ENCODE measurements at places on chromosomes 5 and 9.

- DNase-seq: no peak
Observed at GRCh38 chr5:523441-524222, 617 bp downstream of the SLC9A3 start.

DNA sequence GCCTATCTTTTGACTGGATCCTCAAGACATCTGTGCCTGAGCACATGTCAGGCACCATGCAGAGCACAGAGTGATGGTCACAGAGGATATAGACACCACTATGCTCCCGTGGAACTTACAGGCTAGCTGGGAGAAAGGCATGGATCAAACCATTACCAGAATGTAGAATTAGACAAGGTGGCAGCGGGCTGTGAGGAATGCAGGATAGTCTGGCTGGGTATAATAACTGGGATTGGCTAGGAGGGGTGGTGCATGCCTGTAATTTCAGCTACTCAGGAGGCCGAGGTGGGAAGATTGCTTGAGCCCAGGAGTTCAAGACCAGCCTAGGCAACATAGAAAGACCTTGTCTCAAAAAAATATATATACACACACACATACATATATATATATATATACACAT, 50.3 kb downstream of the ASS1 start:
- no peak for DNase-seq

DNA sequence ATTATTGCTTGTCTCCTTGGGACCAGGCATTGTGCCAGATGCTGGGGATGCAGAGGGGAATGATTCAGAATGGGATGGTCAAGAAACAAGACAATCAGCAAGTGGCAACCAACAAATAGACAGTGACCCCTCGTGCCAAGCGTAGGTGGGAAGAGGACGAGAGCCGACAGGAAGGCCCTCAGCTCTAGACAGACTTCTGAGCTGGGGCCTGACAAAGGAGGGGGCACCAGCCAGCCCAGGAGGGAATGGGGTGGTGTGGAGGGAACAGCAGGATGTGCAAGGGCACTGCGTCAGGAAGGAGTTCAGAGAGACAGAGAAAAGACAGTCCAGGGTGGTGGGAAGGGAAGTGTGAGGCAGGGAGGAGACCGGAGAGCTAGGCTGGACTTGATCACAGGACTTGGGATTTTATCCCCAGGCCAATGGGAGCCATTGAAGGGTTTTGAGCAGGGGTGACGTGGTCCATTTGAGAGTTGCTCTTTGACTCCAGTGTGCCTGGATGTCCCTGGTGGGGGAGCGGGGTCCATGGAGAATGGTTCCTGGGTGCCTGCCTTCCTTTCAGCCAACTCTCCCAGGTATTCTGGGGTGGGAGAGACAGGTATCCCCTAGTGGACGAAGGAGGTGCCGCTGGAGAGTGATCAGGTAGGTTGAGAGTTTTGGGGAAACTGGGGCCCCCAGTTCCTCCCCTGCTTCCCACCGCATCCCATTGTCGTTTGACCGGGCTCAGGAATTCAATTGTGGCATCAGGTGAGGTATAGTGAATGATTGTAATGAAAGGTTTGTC, 79.3 kb upstream of the ZNF618 start:
- no peak for DNase-seq

DNA sequence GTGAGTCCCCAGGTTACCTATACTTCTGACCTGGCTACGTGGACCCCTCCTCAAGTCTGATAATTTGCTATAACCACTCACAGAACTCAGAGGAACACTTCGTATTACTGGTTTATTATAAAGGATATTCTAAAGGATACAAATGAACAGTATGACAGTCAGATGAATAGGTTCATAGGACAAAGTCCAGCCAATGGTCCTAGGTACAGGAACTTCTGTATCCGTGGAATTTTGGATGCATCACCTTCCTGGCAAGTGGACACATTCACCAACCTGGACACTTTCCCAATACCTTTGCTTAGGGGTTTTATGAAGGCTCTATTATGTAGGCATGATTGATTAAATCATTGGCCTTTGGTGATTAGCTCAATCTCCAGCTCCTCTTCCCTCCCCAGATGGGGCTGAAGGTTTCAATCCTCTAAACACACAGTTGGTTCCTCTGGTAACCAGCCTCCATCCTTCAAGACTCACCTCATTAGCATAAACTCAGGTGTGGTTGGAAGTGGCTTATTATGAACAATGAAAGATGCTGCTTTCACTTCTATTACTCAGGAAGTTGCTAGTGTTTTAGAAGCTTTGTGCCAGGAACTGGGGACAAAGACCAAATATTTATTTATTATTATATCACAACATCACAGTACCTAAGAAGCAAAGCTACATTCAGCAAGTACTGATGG, 149.6 kb upstream of the ELL2 start:
- no peak for DNase-seq

GRCh38 chr5:180330810-180331646, 22.1 kb downstream of the GFPT2 start:
- DNase-seq: no peak

All from SIG-M5 (cell line).